ENCODE measurements at places on chromosomes 1 and 21. TPM values are rescaled to one million over a fixed set of nuclear protein-coding genes. Genes with fewer than 3 reads are reported as not detected.

The RBP7 gene
- 49.3 TPM for polyA plus RNA-seq

The SLC5A9 gene
- polyA plus RNA-seq: 4.4 TPM

The GJB3 gene
- not detected for polyA plus RNA-seq

The VAMP4 gene
- polyA plus RNA-seq: 7.5 TPM

The LCE1D gene
- polyA plus RNA-seq: not detected

The FCRLA gene
- not detected for polyA plus RNA-seq

The PCP4 gene
- polyA plus RNA-seq: 69.4 TPM

The RNPC3 gene
- 19.8 TPM for polyA plus RNA-seq

The LRRC71 gene
- 0.19 TPM for polyA plus RNA-seq

The KRTAP21-2 gene
- polyA plus RNA-seq: not detected

The PER3 gene
- polyA plus RNA-seq: 5.1 TPM

The OR2T2 gene
- polyA plus RNA-seq: not detected

The STIL gene
- 0.28 TPM for polyA plus RNA-seq

The ZNF362 gene
- 17.4 TPM for polyA plus RNA-seq

The CRYAA gene
- 28.6 TPM for polyA plus RNA-seq

The PLCH2 gene
- 7.4 TPM for polyA plus RNA-seq

The CD55 gene
- 28.8 TPM for polyA plus RNA-seq

The RAB7B gene
- polyA plus RNA-seq: 0.73 TPM

The SLAMF7 gene
- 0.65 TPM for polyA plus RNA-seq

The KRTAP21-1 gene
- polyA plus RNA-seq: not detected

The TMEM61 gene
- polyA plus RNA-seq: 42.7 TPM

The TSPAN1 gene
- 518 TPM for polyA plus RNA-seq

The ZFP69 gene
- polyA plus RNA-seq: 2.7 TPM

The IL22RA1 gene
- polyA plus RNA-seq: 1.4 TPM

The TEKT2 gene
- 2.4 TPM for polyA plus RNA-seq

The MCOLN2 gene
- polyA plus RNA-seq: 0.56 TPM

The ERICH3 gene
- not detected for polyA plus RNA-seq

The TAS1R1 gene
- polyA plus RNA-seq: not detected

The TFAP2E gene
- polyA plus RNA-seq: 0.28 TPM

The KRTAP19-8 gene
- not detected for polyA plus RNA-seq

The DENND2D gene
- 45.3 TPM for polyA plus RNA-seq

The ADGRB2 gene
- 5.3 TPM for polyA plus RNA-seq

The FNDC10 gene
- 18.2 TPM for polyA plus RNA-seq

The GJB4 gene
- polyA plus RNA-seq: not detected

The EGLN1 gene
- 12.2 TPM for polyA plus RNA-seq

The PCP4L1 gene
- polyA plus RNA-seq: 1.2 TPM

The KRTAP19-1 gene
- not detected for polyA plus RNA-seq

The LCE4A gene
- not detected for polyA plus RNA-seq

The NGF gene
- polyA plus RNA-seq: 6.0 TPM

The PRKCZ gene
- 42.4 TPM for polyA plus RNA-seq

The ZNF697 gene
- polyA plus RNA-seq: 4.1 TPM

The TRIM67 gene
- 0.04 TPM for polyA plus RNA-seq

The SLC35E2B gene
- polyA plus RNA-seq: 11.3 TPM

The SH2D1B gene
- polyA plus RNA-seq: not detected

The KIAA1614 gene
- polyA plus RNA-seq: 5.4 TPM

The CFAP410 gene
- polyA plus RNA-seq: 45.3 TPM

The IL6R gene
- 6.2 TPM for polyA plus RNA-seq
